ENCODE measurements at places on chromosomes 4 and X.

DNA sequence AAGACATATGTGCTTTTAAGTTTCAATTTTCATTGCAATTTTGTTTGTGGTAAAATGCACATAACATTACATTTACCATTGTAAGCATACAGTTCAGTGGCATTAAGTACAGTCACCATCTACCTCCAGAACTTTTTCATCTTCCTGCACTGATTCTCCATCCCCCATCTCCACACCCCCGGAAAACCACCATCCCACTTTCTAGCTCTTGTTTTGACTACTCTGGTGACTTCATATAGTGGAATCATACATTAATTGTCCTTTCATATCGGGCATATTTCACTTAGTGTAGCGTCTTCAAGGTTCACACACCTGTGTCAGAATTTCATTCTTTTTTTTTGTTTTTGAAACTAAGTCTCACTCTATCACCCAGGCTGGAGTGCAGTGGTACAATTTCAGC, 143.5 kb downstream of the GPR143 start:
- no peak for DNase-seq

GRCh38 chr4:153571006-153571545, 104.9 kb downstream of the TMEM131L start:
- no peak for DNase-seq

GRCh38 chrX:16067886-16068515, 55.4 kb upstream of the GRPR start:
- no peak for DNase-seq

DNA sequence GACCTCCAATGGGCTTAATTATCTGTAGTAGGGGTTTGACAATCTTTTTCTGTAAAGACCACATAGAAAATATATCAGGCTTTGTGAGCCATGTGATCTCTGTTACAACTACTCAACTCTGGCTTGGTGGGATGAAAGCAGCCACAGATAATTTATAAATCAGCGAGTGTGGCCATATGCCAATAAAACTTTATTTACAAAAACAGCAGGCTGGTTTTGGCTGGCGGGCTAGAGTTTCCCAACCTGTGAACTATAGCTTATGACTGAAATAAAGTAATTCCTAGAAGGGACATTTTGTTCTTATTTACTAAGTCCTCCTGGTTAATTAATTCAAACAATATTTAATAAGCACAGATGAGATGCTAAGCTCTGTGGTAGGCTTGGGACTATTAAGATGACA, 35.9 kb upstream of the AMELX start:
- DNase-seq, result no peak

- DNase-seq, result no peak
These were observed at the start of gene GABRB1 for GRCh38 chr4:47031011-47031678. Gene GABRB1, plus strand, starts transcription at chr4:47031567.

DNA sequence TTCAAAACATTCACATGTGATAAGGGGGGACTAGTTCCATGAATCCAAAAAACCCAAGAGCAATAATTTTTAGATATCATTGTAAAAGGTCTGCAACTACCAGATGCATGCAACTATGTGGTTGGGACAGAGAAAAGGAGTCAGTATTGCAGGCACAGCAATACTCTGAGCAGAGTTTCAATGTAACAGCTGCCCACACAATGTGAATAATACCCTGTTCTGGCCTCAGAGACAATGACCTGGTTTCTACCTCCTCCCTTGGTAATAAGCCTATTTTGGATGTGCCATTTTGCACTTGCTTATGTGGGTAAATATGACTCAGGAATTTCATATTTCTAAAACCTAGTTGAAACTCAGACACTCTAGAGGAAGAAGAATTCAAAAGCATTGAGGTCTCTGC, 194.8 kb upstream of the RASGEF1B start:
- no peak for DNase-seq

DNA sequence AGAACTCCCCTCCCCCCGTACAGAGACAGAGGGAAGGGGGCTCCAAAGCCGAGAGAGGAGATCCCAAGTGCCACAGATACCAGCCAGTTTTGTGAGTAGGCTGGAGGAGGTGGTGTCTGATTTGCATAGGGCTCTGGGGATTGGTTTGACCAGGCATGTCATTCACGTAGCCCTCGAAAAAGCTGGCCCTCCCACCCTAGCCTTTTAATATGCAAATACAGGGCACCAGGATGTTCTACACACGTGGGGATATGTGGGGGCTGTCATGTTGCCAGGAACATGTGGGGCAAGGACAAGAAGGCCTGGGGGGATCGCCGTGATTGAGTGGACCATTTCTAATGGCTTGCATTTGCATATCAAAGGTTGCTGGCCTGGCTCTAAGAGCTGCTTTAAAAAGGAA, 272.9 kb downstream of the PPP1R2C start:
- no peak for DNase-seq

DNA sequence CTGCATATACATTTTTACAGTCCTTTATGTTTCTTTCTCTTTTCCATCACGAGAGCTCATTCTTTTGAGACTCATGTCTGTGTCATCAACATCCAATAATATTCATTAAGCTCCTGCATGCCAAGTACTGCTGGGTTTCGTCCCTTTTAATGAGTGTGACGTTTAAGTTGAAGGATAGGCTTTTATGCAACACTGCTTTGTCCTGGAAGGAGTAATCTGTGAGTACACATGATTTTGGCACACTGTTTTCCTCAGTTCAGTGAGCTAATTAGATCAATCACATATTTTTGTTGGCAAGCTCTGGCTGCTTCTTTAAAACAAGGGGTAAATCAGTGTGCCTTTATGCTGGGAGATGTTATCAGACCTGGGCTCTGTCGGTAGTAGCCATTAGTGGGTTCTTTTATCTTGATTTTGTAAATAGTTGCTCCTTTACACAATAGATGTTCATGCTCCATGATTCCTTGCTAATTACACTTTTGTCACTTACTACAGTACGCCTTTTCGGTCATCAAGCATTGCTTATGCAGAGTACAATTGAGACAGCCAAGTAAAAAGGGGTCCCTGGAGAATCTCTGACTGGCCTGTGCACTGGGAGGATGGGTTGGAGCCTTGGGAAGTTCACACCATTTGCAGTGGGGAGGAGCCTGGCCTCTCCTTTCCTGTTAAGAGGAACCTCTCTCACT, 132.6 kb downstream of the FHIP1A start:
- peak; percentile 99 for DNase-seq

DNA sequence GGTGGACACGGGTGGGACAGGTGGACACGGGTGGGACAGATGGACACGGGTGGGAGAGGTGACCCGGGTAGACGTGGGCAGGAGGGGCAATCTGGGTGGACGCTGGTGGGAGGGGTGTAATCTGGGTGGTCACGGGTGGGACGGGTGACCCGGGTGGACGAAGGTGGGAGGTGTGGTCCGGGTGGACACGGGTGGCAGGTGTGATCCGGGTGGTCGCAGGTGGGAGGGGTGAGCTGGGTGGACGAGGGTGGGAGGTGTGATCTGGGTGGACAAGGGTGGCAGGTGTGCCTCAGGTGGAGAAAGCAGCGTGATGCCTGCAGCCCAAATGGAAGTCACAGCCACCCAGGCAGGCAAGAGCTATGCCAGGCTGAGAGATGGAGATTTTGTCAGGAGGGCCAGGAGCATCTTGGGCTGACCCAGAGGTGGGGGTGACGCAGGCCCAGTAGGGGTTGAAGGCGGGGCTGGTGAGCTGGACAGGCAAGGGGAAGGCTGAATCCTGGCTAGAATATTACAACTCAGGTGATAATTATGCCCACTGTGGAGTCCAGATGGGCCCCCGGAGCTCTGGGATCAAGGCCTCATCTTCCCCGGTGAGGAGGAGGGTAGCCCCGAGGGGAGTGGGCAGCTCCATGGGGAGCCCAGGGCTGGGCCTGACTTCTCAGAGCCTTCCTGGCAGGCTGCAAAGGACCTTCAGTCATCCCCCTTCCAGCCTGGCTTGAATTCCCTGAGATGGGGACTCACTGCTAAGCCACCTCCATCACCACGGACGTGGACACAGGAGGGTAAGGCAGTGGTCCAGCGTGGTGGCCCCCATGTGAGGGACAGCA, 100.0 kb downstream of the ADRA2C start:
- DNase-seq, result no peak

- DNase-seq, result peak; percentile 16
These were observed 30.2 kb downstream of the PPP2R3B start for GRCh38 chrX:356385-357034.

GRCh38 chrX:65740909-65741308, 73.5 kb downstream of the MSN start:
- DNase-seq, result no peak

DNA sequence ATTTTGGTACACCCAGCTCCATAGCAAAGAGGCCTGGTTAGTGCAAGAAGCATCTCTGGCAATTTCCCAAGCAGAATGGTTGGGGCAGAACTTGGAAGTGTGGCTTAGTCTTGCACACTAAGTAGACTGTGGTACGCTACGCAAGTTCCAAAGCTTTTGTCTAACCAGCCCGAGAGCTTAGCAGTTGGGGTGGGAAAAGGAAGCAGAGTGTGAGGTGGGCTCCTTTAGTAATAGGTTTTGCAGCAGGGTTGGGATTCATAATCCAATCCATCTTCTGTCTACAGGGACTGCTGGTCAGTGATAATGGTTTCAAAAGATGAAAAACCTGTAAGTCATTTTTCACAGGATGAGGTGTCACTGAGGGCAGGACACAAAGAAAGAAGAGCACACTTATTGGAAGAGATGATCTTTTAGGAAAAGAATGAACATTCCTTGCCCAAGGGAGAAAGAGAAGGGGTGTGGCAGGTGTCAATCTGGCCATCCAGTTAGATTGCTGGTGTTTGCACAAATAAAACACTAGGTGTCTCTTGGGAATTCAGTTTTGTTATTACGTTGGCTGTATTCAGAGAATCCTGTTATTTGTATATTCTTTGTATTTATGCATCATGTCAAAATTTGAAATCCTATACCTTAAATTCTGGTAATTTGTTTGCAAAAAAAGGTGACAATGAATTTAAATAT, 244.3 kb downstream of the GPAT3 start:
- DNase-seq, result no peak

GRCh38 chrX:55187281-55187680, 32.9 kb upstream of the PAGE5 start:
- DNase-seq, result no peak

DNA sequence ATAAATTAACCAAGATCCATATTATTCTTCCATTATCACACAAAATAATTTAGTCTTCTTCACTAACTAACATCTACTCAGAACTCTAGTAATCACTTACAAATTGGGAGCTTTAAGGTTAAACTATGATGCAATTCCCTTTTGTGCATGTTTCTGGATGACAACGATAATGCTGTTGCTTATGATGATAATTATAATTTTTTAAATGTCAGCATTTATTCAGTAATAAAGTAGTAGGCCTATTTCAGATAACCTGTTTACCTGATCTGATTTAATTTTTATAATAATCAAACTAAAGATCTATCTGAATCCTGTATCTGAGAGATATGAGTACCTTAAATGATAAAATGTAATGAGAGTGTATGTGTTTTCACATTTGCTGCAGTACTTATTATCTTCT, 507.8 kb upstream of the GRID2 start:
- no peak for DNase-seq

- DNase-seq, result no peak
These were observed 106.6 kb upstream of the ATP6AP2 start for GRCh38 chrX:40474205-40474626.

- no peak for DNase-seq
These were observed 3.0 kb upstream of the IRF2 start for GRCh38 chr4:184477201-184477999.

DNA sequence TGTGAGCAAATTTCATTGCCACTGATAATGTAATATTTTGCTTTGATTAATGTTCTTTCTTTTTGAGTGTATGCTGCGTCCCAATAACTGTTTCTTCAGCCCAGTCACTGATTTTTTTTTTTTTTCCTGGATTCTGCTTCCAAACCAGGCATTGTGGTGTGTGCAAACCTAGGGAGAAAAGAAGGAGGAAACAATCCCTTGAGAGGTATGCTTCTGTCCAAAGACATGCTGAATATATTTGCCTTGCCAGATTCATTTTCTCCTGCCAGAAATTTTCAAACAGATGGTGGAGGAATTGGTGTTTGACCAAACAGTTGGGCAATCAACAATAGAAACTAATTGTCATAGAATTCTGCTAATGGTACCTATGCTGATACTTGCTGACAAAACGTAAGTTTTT, 753.6 kb downstream of the RPA4 start:
- DNase-seq, result no peak

- no peak for DNase-seq
These were observed 487.1 kb downstream of the TECRL start for GRCh38 chr4:63922146-63922545.

DNA sequence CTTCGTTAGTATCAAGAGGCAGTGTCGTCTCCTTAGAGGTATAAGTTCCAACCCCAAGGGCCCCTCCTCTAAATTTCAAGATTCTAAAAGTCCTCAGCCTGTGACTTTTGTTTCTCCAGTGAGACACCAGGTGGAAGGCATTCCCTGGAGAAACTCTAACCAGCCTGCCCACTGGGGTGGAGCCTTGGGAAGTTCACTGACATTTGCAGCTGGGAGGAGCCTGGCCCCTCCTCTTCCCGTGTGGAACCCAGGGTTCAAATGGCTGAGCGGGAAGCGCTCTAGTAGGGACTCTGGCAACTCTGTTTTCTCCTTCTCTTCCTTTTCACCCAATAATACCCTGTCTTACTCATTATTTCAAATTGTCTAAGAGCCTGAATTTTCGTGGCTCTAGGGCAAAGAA, 325.0 kb downstream of the TLL1 start:
- DNase-seq, result no peak

DNA sequence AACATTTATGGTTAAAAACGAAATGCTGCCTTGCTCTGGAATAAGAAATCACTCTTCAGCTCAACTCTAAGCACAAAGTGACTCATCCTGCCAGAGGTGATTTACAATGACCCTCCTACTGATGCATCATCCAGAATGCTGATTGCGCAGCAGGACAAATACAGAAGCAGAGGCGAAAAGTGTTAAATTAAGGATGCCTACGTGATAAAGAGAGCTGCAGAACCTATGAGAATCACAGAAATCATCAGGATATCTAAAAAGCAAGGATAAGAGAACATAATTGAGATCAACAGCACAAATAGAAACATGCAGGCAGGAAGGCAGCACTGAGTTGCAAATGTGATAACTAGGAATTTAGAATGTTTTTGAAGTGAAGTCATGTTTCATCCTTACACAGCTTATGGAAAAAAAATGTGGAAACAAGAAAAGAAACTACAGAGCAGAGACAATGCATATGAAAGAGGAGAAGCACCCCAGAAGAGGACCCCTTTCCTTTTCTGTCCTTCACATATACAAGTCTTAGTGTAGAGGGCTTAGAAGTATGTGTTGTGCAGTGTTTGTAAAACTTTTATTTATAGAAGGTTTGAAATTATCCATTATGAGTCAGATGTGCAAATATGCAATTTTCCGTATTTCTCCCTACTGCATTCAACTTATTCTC, 188.4 kb downstream of the SLC7A11 start:
- peak; percentile 66 for DNase-seq

- no peak for DNase-seq
These were observed 10.3 kb downstream of the ATP5ME start for GRCh38 chr4:663438-664428.

- no peak for DNase-seq
These were observed 183.7 kb downstream of the NR3C2 start for GRCh38 chr4:148258535-148258934.

- DNase-seq, result no peak
These were observed 119.4 kb upstream of the SORBS2 start for GRCh38 chr4:185931375-185931774.

All from epithelial cell of prostate (primary cell).